ENCODE measurements at places on chromosomes 11 and 22. TPM values are rescaled to one million over a fixed set of nuclear protein-coding genes. Genes with fewer than 3 reads are reported as not detected.

DNA sequence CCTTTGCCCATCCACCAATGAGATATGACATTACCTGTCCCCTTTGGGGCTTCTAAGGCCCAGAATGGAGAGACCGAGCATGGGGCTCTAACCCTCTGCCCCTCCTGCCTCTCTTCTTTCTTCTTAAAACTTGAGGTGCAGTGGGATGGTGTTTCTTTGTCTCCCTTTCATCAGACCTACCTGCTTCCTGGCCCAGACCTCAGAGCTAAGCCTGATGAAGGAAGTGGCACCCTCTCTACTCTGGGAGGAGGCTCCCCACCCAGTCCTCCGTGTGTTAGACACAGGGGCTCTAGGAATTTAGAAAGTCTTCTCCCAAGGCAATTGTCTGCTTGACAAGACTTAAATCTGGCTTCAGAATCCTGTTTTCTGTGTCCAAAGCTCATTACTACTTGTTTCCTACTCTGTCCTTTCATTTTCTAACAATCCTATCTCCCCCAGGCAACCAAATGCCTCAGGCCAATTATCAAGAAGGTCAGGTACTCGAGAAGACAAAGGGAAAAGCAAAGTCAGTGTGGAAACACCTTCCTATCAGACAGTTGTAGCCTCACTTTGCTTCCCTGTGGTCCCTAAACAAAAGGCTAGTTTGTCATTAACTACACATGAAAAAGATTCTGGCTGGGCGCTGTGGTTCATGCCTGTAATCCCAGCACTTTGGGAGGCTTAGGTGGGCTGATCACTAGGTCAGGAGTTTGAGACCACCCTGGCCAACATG lies 20.3 kb upstream of the PARVA start:
- DNase-seq = no peak

DNA sequence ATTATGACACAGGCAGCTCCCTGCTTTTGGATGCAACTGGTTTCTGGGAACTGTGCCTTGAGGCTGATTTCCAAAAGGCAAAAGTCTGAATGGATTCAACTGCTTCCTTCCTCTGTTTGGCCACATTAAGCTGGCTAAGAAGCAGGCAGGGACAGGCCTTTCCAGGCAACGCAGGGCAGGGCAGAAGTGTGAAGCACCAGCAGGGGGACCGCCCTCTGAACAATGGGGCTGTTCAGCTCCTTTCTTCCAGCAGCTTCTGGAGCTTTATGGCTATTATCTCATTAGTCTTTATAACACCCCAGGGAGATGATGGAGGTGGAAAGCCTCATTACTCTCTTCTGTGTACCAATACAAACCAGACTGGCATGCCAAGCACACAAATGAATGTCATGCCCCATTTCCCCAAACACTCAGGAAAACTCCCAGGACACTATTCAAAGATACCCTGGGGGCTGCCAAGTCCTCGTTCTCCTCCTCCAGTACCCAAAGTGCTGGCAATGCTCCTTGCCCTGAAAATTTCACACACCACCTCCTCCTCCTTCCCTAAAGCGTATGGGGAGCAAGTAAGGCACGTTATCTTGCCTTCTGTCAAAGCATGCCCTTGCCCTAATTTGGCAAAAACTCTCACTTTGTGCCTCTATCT lies 21.3 kb downstream of the MORC2 start:
- DNase-seq = no peak

GRCh38 chr11:78200553-78200952 lies 11.8 kb downstream of the USP35 start:
- DNase-seq = no peak

The MARK2 gene
- 39.5 TPM for polyA plus RNA-seq

The NXPE1 gene
- polyA plus RNA-seq = 0.08 TPM

The GRAMD1B gene
- polyA plus RNA-seq = 11.9 TPM

GRCh38 chr11:109112821-109113280 lies 309.1 kb upstream of the C11orf87 start:
- DNase-seq = no peak

DNA sequence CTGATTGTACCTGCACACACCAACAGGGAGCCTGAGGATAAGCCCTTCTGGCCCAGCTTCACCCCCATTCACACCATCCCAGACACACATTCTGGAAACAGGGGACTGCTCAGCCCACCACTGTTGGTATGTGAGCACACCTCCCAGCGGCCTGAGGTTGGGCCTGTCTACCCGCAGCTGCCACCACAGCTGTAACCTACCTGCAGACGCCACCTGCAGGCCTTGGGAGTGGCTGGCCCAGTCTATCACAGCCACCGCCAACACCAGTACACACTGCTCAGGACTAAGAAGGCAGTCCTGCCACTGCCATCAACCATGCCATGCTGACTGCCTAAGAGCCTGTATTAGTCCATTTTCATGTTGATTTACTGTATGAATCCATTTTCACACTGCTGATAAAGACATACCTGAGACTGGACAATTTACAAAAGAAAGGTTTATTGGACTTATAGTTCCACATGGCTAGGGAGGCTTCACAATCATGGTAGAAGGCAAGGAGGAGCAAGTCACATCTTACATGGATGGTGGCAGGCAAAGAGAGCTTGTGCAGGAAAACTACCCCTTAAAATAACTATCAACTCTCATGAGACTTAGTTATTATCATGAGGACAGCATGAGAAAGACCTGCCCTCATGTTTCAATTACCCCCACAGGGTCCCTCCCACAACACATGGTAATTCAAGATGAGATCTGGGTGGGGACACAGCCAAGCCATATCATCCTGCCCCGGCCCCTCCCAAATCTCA lies 30.6 kb downstream of the RSF1 start:
- no peak for DNase-seq

GRCh38 chr11:54558407-54558806 lies 45.4 kb downstream of the OR4C46 start:
- no peak for DNase-seq

GRCh38 chr22:23289851-23290724 lies 109.8 kb downstream of the BCR start:
- DNase-seq = no peak

DNA sequence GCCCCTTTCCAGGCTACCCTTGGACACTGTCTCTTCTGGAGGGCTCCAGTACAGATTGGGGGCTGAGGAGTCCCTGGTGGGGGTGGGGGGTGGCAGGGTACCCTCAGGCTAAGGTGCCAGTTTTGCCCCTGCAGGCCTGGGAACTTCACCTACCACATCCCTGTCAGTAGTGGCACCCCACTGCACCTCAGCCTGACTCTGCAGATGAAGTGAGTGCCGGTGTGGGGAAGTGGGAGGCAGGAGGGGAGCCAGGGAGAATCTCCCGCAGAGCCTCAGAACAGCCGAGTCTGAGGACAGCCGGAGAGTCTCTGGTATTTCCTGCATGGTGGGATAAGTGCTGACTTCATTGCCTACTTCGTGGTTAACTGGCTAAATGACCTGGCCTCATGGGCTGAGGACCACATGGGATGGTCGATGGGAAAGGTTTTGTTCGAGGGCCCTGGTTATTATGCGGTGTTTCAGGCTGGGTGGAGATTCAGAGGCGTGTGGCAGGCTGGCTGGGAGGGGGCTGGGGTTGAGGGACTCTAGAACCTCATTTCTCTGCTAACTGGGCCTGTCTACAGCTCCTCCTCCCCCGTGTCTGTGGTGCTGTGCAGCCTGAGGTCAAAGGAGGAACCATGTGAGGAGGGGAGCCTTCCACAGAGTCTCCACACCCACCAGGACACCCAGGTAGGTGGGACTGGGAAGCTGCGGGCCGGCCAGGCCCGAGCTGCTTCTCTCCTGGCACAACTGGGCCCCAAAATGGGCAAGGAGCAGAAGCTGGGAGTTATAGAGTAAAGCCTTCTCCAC lies 8.5 kb downstream of the TMEM258 start:
- no peak for DNase-seq

DNA sequence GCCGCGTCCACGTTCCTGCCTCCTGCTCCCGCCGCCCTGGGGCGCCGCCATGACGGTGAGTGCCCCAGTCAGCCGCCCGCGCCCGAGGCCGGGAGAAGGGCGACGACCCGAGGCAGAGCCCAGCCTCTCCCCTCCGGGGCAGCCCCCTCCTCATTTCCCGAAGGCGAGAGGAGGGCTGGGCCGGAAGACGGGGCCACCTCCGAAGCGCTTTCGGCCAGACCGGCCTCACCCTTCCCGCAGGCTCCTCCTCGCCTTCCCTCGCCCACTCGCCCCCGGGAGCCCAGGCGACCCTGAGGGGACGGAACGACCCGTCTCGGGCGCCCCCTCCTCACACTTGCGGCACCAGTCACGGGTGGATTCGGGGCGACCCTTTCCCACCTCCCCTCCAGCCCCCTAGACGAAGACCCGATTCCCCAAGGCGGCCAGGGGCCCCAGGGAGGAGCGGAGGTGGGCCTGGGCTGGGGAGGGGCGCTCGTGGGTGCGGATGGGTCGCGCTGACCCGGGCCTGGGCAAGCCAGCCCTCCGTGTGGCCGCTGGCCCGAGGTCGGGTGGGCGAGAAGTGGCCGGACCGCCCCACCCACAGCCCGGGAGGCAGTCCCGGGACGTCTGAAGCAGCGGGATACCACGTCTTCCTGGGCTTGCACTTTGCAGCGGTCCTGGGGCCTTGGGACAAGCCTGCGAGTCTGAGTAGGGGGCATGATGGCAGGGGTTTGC lies 49.7 kb downstream of the TRIOBP start:
- no peak for DNase-seq

- no peak for DNase-seq
Measured at GRCh38 chr11:284105-285020, 4.6 kb upstream of the PGGHG start.

GRCh38 chr22:50282361-50283155 lies 12.4 kb upstream of the MAPK11 start:
- no peak for DNase-seq

- no peak for DNase-seq
Measured at GRCh38 chr11:124748100-124748418, 4.0 kb downstream of the VSIG2 start.

The OR52H1 gene
- not detected for polyA plus RNA-seq

- DNase-seq = no peak
Measured at GRCh38 chr22:25510876-25511275, 53.6 kb upstream of the GRK3 start.

- no peak for DNase-seq
Measured at GRCh38 chr11:20373568-20374209, 10.2 kb downstream of the HTATIP2 start.

The FOLR3 gene
- 2.7 TPM for polyA plus RNA-seq

The OR9Q2 gene
- not detected for polyA plus RNA-seq

- no peak for DNase-seq
Measured at GRCh38 chr11:78787696-78788095, 213.0 kb upstream of the NARS2 start.

GRCh38 chr11:100328626-100329340 lies 358.3 kb upstream of the ARHGAP42 start:
- DNase-seq = no peak

GRCh38 chr11:112593440-112593839 lies 332.8 kb upstream of the PLET1 start:
- no peak for DNase-seq

GRCh38 chr22:50206599-50206998 lies 5.8 kb downstream of the SELENOO start:
- DNase-seq = no peak

DNA sequence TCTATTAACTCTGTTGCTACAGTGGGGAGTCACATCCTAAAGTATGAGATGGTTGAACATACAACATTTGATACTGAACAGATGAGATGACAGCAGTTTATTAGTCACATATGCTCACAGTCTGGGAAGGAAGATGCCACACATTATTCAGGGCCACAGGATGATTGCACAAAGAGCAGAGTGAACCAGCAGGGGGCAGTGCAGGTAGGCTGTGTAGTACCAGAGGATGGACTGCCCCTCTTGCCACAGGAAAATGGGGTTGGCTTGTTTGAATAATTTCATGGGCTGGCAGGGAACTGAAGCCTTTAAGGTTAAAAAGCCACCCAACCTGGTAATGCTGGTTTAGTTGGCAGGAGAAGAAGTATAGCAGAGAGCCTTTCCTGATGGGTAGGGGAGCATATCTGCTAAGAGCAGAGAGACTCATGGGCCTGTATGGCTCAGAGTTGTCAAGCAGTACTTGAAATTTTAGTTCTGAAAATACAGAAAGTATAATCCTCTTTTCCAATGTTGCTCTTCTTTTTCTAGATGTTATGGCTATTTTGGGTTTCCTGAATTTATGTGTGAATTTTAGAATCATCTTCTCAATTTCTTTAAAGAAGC lies 180.4 kb upstream of the B3GAT1 start:
- no peak for DNase-seq

The MS4A8 gene
- polyA plus RNA-seq = not detected

- DNase-seq = peak; percentile 68
Measured at GRCh38 chr11:132177106-132177505, 806.7 kb downstream of the NTM start.

The CCDC87 gene
- 0.37 TPM for polyA plus RNA-seq

DNA sequence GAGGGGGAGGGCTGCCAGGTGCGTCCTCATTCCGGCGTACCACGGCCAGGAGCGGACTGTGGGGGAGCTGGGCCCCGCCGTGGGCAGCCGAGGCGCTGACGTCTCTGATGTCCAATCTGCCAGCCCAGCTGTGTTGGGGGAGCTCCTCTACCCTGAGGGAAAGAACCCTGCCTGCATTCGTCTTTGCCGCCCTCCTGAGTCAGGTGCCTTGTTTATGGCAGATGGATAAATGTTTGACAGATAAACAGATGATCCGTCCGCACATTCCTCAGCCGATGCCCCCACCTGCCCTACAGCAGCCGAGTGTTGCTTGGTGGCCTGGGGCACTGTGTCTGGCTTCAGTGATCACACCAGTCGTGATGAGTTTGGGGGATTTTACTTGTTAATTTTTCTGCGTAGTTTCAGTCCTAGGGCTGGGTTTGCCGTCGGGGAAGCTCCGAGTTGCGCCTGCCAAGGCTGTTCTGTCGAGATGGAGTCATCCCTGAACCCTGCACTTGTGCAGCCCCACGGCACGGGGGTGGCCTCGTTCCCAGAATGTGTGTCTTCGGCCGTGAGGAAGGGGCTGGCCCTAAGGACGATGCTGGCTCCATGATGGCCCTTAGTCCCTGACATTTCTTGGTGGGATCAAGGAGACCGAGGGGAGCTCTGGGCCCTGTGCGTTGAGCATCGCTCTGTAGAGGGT lies 1083.9 kb downstream of the BRD1 start:
- no peak for DNase-seq

- DNase-seq = no peak
Measured at GRCh38 chr11:111098091-111098490, 147.4 kb upstream of the POU2AF2 start.

DNA sequence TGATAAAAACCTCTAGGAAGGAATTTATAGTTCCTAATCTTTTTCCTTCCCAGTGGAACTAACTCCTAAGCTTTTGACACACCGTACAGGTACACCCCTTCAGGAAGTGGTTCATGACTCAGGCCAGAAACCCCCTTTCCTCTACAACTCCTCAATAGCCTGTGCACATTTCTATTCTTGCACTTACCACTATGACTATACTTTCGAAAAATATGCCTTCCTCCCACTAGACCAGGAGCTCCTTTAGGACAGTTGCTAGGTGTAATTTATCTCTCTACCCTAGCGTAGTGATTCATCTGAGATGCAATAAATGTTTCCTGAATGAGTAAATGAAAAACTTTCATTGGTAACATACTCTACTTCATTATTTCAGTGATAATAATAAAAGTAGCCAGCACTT lies 14.5 kb downstream of the MAP6 start:
- no peak for DNase-seq

The OR51M1 gene
- polyA plus RNA-seq = not detected

The SEC14L6 gene
- polyA plus RNA-seq = 9.2 TPM
